Stimulated activated CD4-positive, alpha-beta T cell treated with anti-CD3 and anti-CD28 coated beads, Interleukin-15, amount 100 ng/mL, for 1 hour (primary cell): ENCODE measurements at places on chromosomes 12 and 14.

GRCh38 chr12:3636328-3636727 is 116.6 kb downstream of the CRACR2A start:
- DNase-seq: no peak

- DNase-seq: no peak
Measured at GRCh38 chr12:39389399-39390150, 53.3 kb downstream of the KIF21A start.

GRCh38 chr12:103858953-103859601 is 18.0 kb upstream of the NT5DC3 start:
- DNase-seq: no peak

DNA sequence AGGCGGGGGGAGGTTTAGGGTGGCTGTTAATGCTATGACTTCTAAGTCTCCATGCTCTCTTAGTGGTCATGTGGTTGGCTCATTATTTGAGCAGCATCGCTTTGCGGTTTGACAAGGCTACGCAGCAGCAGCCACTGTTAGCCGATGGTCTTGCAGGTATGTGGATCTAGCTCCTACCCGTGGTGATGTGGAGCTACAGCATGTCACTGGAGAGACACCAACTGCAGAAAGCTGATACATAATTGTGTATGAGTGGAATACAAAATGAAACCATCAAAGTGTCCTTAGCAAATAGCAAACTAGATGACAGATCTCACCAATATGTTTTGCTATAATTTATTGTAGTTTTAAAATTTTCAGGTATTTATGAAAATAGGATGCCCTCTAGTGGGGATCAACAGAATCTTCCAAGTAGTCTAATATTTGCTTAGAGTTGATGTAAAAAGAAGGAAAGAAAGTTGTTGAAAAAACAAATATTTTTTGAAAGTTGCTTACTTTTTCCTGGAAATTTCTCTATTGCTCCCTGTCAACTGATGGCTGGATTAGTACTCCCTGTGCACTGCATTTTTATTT is 94.9 kb downstream of the NAV3 start:
- DNase-seq: peak; percentile 0

- DNase-seq: no peak
Measured at GRCh38 chr12:121424624-121424975, 24.7 kb downstream of the RNF34 start.

DNA sequence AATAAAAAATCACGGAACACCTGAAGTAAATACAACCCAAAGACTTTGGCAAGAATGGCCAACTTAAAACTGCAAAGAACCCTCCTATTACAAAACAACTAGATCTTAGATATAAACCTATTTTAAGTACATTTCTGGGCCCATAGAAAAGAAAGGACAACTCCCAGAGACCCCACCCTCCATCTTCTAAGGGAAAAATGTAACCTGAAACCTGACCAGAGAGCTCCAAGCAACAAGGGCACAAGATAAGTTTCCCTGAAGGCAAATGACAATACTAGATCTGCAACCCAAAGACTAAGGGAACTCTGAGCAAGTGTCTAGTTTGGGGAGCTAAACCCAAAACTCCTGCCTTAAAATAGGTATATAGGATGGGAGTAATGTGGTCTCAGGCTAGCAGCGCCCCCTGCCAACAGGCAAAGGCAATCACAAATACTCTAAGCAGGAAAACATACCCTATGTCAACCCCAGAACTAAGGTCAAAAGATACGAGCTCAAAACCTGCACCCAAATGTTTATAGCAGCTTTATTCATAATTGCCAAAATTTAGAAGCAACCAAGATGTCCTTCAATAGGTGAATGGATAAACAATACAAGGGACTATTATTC is 218.9 kb downstream of the ITPR2 start:
- no peak for DNase-seq

DNA sequence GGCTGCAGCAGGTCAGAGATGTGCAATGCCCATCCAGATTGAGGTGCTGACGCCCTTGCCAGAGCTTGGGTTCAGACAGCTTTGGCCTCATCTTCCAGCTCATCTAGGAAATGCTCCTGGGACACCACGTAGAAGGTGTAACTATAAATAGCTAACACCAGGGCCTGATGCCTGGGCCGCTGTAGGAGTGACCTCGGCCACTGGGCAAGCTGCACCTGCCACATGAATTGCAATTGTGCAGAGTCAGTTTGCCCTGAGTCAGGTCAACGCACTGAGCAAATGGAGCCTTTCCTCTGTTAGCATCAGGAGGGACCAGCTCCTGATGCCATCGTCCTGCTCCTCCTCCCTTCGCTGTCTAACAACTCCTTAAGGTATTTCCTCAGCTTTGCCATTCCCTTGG is 17.4 kb upstream of the DNM1L start:
- no peak for DNase-seq

DNA sequence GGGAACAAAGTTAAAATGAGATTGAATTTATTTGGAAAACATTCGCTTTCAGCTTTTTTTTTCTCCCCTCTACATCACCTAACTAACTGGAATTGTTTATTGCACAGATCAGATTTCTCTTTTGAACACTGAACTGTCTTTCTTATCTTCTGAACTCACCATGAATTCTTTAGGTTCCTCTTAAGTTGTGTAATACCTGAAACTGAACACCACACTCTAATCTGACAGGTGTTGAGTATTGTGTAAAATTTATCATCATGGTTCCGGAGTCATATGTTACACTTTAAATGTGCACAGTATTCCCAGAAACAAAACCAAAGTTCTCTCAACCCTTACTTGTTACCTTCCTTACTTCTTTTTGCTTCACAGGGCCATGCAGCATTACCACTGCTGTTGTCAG is 66.8 kb downstream of the TGFB3 start:
- DNase-seq: no peak

DNA sequence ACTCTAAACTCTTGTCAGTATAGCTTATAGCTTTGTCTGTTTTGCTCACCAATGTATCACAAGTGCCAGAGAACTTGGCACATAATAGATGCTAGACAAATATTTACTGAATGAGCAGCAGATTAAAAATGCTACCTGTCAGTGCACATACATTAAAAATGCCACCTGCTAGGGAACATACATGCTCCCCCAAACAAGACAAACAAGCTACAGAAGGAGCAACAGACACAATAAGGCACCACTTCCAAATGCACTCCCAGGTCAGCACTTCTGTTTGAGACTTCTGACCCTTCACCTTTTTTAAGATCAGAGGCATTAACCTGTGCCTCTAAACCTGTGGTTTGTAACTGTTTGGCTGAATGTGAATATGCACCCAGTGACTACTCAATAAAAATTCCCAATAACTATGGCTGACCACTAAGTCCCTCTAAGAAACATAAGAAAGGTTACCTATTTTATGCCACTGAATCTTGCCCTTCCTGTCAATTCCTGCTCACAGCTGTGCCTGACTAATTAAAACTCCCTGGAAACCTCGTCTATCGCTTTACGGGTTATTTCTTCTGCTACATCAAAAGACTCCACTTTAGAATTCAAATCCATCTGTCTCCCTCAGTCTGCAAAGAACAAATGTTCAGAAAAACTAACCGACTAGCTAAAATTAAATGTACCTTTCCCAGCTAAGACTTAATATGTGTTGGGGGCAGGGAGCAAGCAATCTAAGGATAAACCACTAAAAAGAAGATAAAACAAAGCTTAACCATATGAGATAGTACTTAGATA is 41.0 kb downstream of the HECTD4 start:
- DNase-seq: no peak

GRCh38 chr14:99655521-99655920 is 10.6 kb downstream of the HHIPL1 start:
- DNase-seq: no peak

GRCh38 chr12:76569685-76570604 is 10.4 kb upstream of the OSBPL8 start:
- no peak for DNase-seq

GRCh38 chr12:108047071-108047550 is 82.0 kb upstream of the WSCD2 start:
- no peak for DNase-seq

GRCh38 chr12:51869496-51869865 is 18.4 kb upstream of the ANKRD33 start:
- no peak for DNase-seq

- DNase-seq: no peak
Measured at GRCh38 chr12:94644141-94644979, 6.0 kb downstream of the TMCC3 start.

- DNase-seq: no peak
Measured at GRCh38 chr12:92570056-92570753, 132.6 kb upstream of the PLEKHG7 start.

GRCh38 chr12:108724054-108724889 is 7.0 kb downstream of the CORO1C start:
- DNase-seq: no peak

DNA sequence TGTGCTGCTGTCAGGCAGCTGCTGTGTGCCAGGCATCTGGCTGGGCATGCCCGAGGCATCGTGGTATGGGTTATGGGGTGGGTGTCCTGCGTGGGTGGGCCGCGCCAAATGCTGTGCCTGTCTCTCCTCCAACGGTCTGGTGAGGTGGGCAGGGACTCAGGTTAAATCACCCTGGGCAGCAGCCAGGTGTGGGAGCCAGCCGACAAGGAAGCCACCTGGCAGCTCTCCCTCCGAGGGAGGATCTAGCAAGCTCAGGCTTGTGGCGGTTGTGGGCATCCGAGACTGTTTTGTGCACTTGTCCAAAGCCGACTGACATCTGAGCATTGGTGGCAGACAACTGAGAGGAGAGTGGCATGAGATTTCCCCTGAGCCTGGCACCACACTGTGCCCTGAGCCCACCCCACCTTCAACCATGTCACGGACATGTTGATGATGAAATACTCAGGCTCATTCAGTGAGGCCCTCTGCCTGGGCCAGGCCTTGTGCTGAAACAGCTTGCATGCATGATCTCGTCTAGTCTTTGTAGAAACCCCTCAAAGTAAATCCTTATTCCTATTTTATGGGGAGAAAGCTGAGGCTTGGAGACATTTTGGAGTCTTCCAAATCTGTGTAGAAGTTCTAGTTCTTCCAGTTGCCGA is 181.8 kb upstream of the MYL2 start:
- DNase-seq: no peak

GRCh38 chr14:105455086-105455640 is 19.5 kb upstream of the CRIP2 start:
- no peak for DNase-seq

DNA sequence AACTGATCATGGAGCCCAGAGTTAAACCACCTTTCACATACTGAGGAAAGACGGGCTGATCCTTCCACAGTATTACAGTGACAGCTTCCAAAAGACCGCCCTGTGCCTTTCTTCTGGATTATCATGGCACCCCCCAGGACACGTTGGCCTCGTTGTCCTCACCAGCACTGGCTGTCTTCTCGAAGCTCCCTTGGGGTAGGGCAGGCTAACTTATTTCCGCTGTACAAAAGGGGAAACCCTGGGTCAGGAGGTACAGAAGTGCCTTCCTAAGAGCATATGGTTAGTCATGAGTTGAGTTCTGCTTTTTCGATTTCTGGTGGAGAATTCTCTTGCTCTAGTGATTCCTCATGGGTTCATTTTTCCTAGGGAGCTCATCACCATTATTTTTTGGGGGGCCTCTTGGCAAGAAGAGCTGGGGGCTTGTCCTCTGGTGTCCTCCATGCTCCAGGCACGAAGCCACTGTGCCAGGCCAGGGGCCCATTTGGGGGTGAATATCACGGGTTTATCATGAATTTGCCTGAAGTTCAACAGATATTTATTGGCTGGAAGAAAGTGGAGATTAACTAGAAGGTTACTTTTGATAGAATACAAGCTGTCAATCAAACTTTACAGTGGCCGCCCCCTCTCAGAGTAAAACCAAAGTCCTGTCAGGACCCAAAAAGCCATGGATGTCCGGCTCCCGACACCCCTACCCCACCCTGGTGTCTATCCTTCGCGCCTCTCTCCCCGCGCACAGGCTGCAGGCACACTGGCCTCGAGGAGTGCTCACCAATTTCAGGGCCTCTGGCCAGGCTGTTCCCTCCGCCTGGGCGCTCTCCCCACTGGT is 8.8 kb upstream of the TRAF3 start:
- no peak for DNase-seq

DNA sequence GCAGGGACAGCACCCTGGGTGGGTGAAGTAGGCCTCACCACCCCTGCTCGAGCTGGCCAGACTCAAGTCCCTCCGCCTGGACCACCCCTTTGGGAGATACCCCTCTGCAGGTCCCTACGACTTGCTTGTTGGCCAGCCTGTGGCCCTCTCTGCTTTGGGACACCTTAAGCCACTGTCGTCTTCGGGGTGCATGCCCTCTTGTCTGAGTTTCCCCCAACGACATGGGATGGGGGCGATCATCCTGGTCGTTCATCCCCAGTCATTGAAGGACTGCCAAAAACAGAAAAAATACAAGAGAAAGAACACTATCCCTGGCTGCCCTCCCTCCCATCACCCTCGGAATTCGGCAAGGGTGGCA is 151.1 kb downstream of the DPF3 start:
- no peak for DNase-seq

- no peak for DNase-seq
Measured at GRCh38 chr12:111636209-111636945, 37.3 kb upstream of the ATXN2 start.

GRCh38 chr12:125121106-125121505 is 55.9 kb downstream of the AACS start:
- DNase-seq: no peak

- DNase-seq: no peak
Measured at GRCh38 chr14:96579855-96580254, 77.7 kb downstream of the PAPOLA start.

- no peak for DNase-seq
Measured at GRCh38 chr12:18296909-18297280, 35.6 kb downstream of the PIK3C2G start.

DNA sequence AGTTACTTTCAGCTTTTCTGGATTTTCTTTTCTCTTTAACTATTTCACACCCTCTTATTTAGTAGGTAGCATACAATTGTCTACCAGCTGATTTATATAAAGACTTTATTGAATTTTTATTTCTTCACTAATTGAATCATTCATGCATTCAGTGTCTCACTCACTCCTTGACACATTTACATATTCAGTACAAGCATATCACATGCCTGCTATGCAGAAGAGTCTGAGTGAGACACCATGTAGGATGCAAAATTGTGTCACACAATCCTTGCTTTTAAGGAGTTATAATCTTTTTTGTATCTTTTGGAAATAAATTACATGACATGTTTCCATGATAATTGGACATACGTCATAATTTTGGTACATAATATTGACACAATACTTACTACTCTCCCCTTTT is 83.0 kb downstream of the AKAP6 start:
- DNase-seq: no peak

- DNase-seq: no peak
Measured at GRCh38 chr14:60357551-60358149, 108.6 kb downstream of the PPM1A start.
